ENCODE measurements at places on chromosomes 7 and 10.

- DNase-seq = no peak
Measured at GRCh38 chr7:107690084-107690483, 29.5 kb downstream of the SLC26A4 start.

GRCh38 chr10:98748298-98748697 lies 301.6 kb upstream of the HPS1 start:
- DNase-seq = no peak

GRCh38 chr7:104976966-104977636 lies 36.9 kb upstream of the KMT2E start:
- no peak for DNase-seq

DNA sequence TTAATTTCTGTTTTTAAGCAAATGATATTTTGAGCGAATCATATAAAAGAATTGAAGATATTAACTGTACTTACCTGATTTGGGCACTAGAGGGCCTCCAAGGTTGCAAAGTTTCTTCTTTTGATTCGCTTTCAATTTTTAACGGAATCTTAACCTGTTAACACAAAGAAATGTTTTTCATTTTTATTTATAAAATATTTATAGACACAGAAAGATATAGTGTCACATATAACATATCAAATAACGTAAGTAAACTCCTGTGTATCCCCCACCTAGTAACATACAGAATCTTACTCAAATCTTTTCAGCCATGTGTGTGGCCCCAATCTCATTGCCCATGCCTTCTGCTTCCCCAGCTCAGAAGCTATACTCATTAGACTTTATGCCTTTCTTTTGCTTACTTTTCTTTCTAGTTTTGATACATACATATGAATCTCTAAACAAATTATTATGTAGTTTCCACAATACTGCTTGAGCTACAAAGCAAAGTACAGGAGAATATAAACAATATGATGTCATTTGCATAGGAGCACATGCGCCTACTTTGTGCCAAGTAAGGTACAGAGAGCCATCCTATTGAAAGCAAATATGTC lies 49.5 kb upstream of the ZPBP start:
- DNase-seq = no peak

- DNase-seq = no peak
Measured at GRCh38 chr10:114000457-114001010, 43.1 kb upstream of the ADRB1 start.

DNA sequence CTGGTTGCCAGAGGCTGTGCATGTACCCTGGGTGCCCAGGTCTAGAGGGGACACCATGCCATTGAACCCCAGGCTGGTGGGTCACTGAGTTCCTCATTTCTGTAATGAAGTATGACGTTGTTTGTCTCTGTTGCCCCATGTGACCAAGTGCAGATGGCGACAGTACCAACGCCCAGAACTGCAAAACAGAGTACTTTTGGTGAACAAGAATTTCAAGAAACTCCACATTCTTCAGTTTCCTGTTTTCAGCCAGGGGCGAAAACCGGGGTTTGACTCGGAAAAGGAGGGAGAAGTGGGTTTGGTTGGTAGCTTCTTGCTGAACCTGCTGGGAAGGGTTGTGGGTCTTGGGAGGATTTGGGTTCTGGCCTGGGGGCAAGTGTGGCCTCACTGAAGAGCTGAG lies 18.2 kb downstream of the CYP17A1 start:
- DNase-seq = no peak

DNA sequence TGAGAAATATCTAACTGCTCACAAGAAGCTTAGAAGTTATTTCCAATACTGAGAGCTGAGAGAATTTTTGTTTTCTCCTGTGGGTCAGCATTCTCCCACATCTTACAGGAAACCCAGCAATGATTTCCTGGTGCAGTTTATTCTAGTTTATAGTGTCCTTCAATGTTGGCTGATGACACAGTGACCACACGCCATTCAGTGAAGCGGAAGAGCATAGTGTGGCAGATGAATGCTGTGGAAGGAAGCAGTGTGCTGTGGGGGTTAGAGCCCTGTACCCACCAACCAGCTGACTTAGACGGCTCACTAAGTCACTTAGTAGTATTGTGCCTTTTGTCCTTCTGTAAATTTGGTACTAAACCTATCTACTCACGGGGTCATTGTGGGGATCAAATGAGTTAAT lies 1.4 kb upstream of the TMEM26 start:
- DNase-seq = no peak

GRCh38 chr10:63206997-63207811 lies 74.1 kb downstream of the NRBF2 start:
- no peak for DNase-seq

DNA sequence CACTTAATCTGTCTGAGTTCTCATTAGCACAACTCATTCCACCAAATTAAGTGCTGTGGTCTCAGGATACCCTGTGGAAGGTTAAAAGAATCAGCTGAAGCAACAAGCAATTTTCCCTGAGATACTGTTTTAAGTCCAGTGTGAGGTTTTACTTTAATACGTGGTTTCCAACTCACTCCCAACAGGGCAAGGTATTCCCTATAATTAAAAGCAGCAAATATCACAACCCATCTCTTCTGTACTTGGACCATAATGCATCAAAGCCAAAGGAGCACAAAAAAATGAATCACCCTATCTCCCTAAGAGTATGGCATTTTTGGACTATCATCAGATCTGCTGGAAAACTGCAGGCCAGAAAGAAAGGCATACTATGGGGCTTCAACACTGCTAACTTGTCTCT lies 4.9 kb downstream of the CADPS2 start:
- no peak for DNase-seq

Measured in activated T-helper 1 cell treated with anti-CD3 and anti-CD28 coated beads, Interleukin-2, amount 50 U/mL, for 16 hours (primary cell).